Vein endothelial cell (primary cell): ENCODE measurements at places on chromosomes 12 and 14. TPM values are rescaled to one million over a fixed set of nuclear protein-coding genes. Genes with fewer than 3 reads are reported as not detected.

The IL26 gene
- not detected in 2 replicates for total RNA-seq

The TDRD9 gene
- total RNA-seq, result 0.65 and 1.2 TPM in 2 replicates

The ACOT4 gene
- total RNA-seq, result under 0.01 and 0.38 TPM in 2 replicates

The CNTN1 gene
- under 0.01 TPM in 1 of 2 replicates, not detected in the other for total RNA-seq

The RBP5 gene
- total RNA-seq, result not detected in 2 replicates

The GAS2L3 gene
- total RNA-seq, result 21.9 and 39.6 TPM in 2 replicates

The RNU7-1 gene
- not detected in 2 replicates for total RNA-seq

The HRK gene
- total RNA-seq, result not detected in 2 replicates
